Left renal cortex interstitium (tissue), 4 donors: ENCODE measurements at places on chromosomes 7 and 10.

DNA sequence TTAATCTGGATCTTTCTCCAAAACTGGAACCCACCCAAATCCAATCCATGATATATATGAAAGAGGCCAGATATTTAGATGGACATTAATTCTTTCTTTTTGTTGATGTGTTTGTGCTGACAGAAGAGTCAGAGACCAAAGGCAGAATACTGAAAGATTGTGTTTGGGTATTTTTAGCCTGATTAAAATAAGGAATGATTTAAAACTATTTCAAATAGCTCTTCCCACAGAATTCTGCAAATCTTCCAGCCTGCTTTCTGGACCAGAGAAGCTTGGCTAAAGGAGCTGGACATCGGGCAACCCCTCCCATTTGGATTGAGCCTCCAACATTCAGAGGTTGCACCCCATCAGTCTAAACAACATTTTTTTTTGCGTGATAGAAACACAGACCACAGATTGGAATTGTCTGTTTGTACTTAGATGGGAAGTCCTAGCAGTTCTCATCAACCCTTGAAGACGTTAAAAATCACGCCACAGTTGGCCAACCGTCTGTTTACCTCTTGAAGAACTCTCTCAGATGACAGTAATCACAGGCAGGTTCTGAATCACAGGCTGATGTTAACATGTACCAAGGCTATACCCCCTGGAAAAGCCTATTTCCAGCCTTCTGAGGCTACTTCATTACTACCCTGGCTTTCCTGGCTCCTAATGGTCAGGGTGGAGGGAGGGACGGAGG lies 155.2 kb upstream of the NRP1 start:
- no peak for DNase-seq

- DNase-seq = no peak
These were observed 4.9 kb upstream of the ADIRF start for GRCh38 chr10:86963341-86963919.

DNA sequence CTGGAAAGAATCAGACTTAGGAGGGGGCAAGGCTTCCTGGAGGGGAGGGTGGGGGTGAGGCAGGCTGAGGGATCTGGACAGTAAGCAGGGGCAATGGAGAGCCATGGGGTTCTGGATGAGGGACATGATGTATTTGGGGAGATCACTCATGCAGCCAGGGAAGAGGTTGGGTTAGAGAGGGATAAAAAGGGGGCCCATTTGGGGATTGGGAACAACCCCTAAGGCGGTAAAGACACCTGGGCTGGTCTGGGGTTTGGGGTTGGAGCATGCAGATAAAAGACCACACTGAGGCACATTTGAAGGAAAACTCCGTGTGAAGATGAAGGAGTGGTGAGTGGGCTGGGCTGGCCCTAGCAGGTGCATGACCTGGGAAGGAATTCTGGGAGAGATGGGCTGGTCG lies 30.8 kb downstream of the HIF1AN start:
- DNase-seq = no peak

- no peak for DNase-seq
These were observed 106.4 kb downstream of the CH25H start for GRCh38 chr10:89100680-89101079.

- DNase-seq = no peak
These were observed 9.4 kb upstream of the OPN4 start for GRCh38 chr10:86644794-86645445.

DNA sequence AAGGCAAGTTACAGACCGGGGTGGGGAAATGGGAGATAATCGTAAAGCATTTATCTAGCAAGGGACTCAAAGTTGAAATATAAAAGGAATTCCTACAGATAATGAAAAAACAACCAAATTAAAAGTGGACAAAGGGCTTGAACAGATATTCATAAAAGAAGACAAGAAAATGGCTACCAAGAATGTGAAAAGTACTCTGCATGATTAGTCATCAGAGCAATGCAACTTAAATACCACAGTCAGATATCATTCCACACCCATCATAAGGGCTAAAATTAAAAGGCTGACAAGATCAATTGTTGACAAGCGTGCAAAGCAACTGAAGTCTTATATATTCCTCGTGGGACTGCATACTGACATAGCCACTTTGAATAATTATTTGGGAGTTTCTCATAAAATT lies 124.6 kb upstream of the RSU1 start:
- DNase-seq = no peak

- DNase-seq = no peak
These were observed 499.1 kb downstream of the KCNMA1 start for GRCh38 chr10:77138541-77138940.

GRCh38 chr10:5356302-5356763 lies 8.4 kb upstream of the UCN3 start:
- no peak for DNase-seq

DNA sequence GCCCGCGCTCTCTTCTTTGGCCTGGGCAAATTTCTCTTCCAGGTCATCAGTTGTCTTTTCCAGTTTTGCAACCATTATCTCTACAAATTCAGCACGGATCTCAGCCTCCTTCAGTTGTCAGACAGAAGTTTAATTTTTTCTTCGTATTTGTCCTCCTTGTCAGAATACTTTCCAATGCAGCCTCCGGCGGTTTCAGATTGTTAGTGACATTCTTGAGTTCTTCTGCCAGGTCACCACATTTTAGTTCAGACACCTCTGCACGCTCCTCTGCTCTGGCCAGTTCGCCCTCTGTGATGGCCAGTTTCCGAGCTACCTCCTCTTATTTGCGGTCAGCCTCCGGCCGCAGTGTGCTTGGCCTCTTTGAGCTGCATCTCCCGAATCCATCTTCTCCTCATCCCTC lies 32.8 kb upstream of the CPN1 start:
- DNase-seq = no peak
